Right lobe of liver (tissue), 6 donors: ENCODE measurements at places on chromosomes 7 and 10. TPM values are rescaled to one million over a fixed set of nuclear protein-coding genes. Genes with fewer than 3 reads are reported as not detected.

GIMAP7 gene
- total RNA-seq, result 4.3 TPM

ACSL5 gene
- 92.4 TPM for total RNA-seq

NODAL gene
- total RNA-seq, result not detected

STRIP2 gene
- total RNA-seq, result 0.25 TPM

PDE6C gene
- not detected for total RNA-seq

ADAM22 gene
- 0.06 TPM for total RNA-seq

FBXW4 gene
- total RNA-seq, result 27.1 TPM

GRM3 gene
- not detected for total RNA-seq

GJD4 gene
- not detected for total RNA-seq

SLC18A3 gene
- total RNA-seq, result not detected

SPDYE11 gene
- not detected for total RNA-seq

SFTPA1 gene
- not detected for total RNA-seq

TEX36 gene
- not detected for total RNA-seq

LRIT1 gene
- not detected for total RNA-seq

CLDN15 gene
- total RNA-seq, result 6.4 TPM

EPHA1 gene
- 41.3 TPM for total RNA-seq

MKX gene
- total RNA-seq, result 2.1 TPM

AKR1C8 gene
- 7.8 TPM for total RNA-seq

GNG11 gene
- total RNA-seq, result 0.86 TPM

ADAM8 gene
- total RNA-seq, result 5.6 TPM

HOXA6 gene
- total RNA-seq, result not detected

AMPH gene
- 0.62 TPM for total RNA-seq

GIMAP2 gene
- total RNA-seq, result 6.2 TPM

TRPV5 gene
- not detected for total RNA-seq

CYP3A4 gene
- total RNA-seq, result 12,747 TPM

SFXN2 gene
- 21.1 TPM for total RNA-seq

GRID2IP gene
- total RNA-seq, result not detected

HMX3 gene
- not detected for total RNA-seq

CALCR gene
- not detected for total RNA-seq

TMEM270 gene
- not detected for total RNA-seq

CREB5 gene
- 1.6 TPM for total RNA-seq

ADRA2A gene
- 0.22 TPM for total RNA-seq

CTBP2 gene
- 4.3 TPM for total RNA-seq
